ENCODE measurements at places on chromosomes 5 and 9.

GRCh38 chr9:101738566-101739183 is at the start of gene GRIN3A:
GRIN3A (minus strand) TSS chr9:101738647; CDS start chr9:101737979, 668 bp downstream.
- DNase-seq: no peak

DNA sequence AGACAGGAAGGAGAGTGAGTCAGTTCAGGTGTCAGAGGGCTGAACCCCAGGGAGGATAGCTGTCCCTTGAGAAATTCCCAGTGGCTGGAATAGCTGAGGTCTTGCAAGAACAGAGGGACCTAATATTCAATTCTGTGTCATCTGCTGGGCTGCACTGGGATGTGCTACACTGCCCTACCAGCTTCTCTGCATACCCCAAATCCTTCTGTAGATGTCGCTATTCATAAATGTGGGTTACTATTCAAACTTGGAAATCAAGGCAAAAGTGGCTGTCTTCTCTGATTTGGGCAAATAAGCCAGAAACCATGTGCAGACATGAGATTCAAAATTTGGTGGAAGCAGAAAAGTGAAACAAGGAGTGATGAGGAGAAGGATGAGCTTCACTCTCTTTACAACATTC is 16.3 kb downstream of the TNFSF8 start:
- DNase-seq: no peak

- DNase-seq: no peak
These were observed 97.1 kb upstream of the LRRTM2 start for GRCh38 chr5:138972230-138972629.

DNA sequence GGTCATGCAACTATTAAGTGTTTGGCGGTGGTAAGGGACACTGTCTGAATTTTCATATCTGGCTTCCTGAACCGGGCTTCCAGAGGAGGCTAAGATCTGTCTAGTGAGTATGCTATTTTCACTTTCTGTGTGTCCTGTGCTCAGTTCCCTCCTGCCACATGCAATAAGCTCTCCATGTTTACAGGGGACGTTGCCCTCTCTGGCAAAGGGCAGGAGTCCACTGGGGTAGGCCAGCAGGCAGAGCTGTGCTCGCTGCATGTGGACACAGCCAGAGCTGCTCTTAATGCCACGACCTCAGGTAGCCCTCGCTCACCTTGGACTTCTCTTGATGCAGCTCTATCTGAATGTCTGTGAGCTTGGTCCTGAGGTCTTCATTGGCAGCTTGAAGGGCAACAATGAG is 111.2 kb downstream of the JAKMIP2 start:
- DNase-seq: no peak

DNA sequence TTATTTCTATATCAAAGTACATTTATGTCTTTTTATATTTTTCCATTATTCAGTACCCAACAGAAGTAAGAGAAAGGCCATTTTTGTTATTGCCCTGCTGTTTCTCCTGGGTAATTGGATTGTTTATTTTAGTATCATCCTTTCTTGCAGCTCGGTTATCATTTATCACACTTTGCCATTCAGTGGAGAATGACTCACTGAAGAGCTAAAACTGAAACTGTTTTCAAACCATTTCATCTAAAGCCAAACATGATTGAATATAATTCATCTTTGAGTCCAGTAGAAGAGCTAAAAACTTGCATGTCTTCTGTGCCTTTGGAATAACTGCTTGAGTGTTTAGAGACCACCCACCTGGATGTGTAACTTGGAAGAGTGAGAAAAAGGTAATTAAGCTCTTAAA is 139.5 kb upstream of the PRDM9 start:
- no peak for DNase-seq

GRCh38 chr5:178625679-178626483 is 969 bp downstream of the CLK4 start:
- no peak for DNase-seq

DNA sequence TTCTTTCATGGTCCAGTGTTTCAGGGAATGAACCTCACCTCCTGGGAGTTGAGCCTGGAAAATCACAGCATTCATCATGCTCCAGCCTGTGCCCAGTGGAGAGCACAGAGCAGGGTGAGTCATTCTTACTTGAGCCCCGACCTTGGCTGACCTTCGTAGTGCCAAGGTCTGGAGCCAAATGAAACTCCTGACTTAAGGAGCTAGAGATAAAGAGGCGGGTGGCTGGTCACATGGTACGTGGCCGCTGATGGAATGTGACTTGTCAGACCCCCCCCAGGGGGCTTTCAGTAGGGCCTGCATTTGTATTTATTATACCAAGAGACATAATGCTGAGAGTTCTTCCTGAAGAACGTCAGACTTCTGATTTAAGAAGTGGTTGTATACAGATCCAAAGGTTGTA is 15.0 kb upstream of the PIP5K1B start:
- DNase-seq: no peak

GRCh38 chr9:77843076-77843870 is 188.3 kb downstream of the GNAQ start:
- no peak for DNase-seq

GRCh38 chr9:129353697-129354336 is 175.8 kb upstream of the IER5L start:
- DNase-seq: no peak

DNA sequence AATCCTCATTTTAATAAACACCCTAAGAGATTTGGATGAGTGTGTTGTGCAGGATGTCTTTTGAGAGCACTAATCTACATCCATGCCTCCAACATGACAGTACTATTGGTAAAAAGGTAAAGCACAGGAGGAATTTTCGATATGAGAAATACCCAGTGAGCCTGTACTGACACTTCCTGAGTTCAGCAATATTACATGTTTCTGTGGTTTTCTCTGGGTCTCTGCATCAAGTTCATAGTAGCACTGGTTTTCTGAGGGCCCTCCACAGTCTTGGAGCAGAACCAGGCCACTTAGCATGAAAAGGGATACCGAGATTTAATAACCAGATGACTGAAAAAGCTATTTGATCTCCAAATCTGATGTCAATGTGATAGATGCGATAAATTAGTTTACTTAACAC is 524.1 kb downstream of the TMEM38B start:
- no peak for DNase-seq

DNA sequence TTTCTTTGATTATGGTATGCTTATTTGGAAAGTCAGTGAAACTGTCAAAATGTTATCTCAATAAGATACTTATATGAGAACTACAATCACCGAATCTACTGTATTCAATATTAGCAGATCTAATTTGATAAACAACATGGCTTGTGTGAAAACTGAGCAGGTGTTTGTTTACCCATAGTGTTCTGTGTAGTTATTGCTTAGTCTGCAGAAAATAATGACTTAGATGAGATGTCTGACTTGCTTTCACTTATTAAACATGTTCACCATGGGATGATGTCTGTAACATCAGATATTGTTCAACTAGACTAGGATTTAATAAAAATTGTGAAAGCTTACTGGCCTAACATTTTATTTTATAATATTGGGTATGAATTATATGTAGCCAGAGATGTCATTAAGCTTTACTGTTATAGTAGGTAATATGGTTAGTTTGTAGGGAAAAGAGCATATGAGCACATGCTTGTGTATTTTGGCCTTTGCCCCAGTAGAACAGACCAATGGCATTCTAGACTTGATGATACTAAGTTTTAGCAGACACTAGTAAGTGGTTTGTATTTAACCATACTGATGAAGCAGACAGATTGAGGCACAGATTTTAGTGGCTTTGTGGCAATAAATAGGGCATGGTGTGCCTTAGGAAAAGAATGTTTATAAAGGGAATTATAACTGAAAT is 16.4 kb downstream of the SUB1 start:
- DNase-seq: no peak

DNA sequence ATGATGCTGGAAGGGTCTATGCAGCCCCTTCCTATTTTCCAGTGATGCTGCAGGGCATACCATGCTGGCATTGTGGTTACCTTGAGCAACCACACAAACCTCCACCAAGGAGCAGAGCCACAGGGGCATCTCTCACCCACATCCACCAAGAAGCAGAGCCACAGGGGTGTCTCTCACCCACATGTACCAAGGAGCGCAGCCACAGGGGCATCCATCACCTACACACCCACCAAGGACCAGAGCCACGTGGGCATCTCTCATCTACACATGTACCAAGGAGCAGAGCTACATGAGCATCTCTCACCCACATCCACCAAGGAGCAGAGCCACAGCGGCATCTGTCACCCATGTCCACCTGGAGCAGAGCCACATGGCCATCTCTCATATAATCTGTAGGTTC is 8.8 kb upstream of the GM2A start:
- DNase-seq: no peak

GRCh38 chr9:1531424-1531823 is 481.3 kb downstream of the DMRT2 start:
- DNase-seq: no peak

- no peak for DNase-seq
These were observed 5.7 kb downstream of the WDR41 start for GRCh38 chr5:77486344-77486962.

GRCh38 chr9:94920420-94921091 is 194.1 kb downstream of the AOPEP start:
- DNase-seq: no peak

- no peak for DNase-seq
These were observed 86.5 kb downstream of the KLHL3 start for GRCh38 chr5:137649228-137649935.

GRCh38 chr9:128505414-128505765 is 871 bp downstream of the GLE1 start:
- DNase-seq: no peak

GRCh38 chr5:56143373-56143714 is 89.8 kb downstream of the ANKRD55 start:
- no peak for DNase-seq

DNA sequence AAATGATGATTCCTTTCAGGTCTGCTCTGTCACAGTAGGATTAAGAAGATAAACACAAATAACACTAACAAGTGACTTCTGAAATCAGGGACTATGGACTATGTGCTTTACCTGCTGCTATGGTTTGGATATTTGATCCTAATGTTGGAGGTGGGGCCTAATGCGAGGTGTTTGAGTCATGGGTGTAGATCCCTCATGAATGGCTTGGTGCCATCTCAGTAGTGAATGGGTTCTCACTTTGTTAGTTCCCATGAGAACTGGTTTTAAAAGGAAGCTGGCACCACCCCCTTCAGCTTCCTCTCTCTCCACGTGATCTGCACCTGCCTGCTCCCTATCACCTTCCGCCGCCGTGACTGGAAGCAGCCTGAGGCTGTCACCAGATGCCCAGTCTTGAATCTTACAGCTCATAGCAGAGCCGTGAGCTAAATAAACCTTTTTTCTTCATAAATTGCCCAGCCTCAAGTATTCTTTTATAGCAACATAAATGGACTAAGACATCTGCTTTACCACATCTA is 3.3 kb downstream of the PPIC start:
- no peak for DNase-seq

- no peak for DNase-seq
These were observed 13.8 kb upstream of the CTSL start for GRCh38 chr9:87711857-87712800.

- no peak for DNase-seq
These were observed 309.6 kb upstream of the CCNH start for GRCh38 chr5:87722286-87722685.

GRCh38 chr9:111481885-111482636 is 2.1 kb downstream of the ECPAS start:
- DNase-seq: no peak

DNA sequence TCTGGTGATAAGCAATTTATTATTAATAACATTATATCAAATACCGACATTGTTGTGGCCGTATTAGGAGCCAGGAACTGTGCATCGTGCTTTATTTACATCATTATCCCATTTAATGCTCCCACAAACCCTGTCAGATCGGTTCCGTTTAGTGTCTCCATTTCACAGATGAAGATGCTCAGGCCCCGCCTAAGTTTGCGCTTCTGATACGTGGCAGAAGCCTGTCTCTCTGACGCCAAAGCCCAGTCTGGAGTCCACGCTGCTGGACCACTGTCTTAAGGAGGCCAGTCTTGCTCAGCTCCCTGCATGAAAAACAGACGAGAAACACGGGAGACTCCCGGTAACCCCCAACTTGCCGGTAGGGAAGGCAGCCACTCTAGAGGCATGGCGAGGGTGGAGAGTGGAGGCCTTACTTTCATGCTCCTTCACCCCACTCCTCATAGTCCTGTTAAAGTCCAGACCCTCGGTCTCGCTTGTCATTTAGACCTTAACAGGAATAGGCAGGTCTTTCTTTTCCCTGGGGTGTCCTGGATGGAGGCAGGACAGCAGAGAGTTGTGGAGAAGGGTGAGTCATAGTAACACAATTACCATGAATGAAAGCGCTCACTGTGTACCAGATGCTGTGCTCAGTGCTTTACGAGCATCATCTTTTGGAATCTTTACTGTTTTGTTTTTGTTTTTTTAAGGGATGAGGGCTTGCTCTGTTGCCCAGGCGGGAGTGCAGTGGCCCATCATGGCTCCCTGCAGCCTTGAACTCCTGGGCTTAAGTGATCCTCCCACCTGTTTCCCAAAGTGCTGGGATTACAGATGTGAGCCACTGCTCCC is 872 bp downstream of the TXNDC15 start:
- no peak for DNase-seq

All from activated CD8-positive, alpha-beta memory T cell treated with anti-CD3 and anti-CD28 coated beads for 1 hour (primary cell).